ENCODE measurements at places on chromosomes 4 and X.

- no peak for DNase-seq
These were observed 9.0 kb downstream of the GK2 start for GRCh38 chr4:79399076-79399475.

DNA sequence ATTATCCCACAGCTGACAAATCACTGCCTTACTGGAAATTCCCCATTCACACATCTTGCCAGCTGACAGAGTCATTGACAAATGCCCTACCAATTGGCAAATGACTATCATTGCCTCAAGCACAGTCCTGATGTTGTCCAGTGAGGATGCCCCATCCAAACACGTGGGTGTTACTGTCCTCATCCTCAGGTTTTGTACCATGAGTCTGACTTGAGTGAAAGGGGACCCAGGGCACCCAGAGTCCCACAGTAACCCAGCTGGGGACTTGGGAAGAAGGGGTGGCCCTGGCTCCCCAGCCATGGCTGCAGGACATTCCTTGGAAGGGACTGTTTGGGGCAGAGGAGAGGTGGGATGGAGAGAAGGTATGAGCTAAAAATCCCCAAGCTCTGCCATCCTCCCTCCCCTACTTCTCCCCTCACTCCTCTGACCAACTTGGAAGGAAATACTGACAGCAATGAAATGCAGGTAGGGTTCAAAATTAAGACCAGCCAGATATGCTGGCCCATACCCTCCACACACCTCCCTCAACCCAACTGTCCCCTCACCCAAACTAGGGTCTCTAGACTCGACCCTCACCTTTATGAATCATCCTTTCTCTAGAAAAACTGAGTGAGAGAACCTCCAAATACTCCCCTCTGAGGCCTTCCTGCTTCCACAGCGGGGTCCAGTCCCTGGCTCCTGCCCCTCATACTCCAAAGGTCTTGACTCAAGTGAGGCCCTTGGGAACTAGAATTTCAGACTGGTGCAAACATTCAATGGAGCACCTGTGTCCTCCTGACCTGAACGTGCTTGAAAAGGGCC lies 5.1 kb downstream of the TIMP1 start:
- no peak for DNase-seq

DNA sequence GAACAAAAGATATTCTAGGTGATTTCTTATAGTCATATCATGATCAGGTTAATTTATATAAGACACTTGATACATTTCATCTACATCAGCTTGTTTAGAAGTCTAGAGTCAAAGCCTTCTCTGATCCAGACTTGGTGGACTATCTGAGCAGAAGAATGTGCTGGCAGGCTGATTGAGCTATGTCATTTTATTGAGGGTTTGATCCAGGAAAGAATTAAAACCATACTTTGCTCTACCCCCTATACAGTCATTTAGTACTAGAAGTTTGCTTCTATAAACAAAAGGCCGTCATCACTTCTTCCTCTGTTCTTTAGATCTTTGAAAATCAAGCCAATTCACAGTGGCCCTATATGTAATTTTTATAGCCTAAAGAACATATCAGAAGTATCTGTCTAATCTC lies 173.1 kb upstream of the PITX2 start:
- DNase-seq = no peak

DNA sequence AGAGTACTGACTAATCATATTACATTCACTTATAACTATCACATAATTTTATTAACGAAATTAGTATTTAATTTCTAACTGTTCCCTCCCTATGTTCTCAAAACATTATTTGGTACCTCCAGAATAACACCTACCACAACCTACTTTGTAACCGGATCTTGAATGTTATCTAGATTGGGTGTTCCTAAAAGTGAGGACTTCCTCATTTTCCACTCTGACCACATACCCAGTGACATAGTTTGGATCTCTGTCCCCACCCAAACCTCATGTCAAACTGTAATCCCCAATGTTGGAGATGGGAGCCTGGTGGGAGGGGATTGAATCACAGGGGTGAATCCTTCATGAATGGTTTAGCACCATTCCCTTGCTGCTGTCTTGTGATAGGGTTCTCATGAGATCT lies 21.8 kb downstream of the NR3C2 start:
- DNase-seq = no peak

DNA sequence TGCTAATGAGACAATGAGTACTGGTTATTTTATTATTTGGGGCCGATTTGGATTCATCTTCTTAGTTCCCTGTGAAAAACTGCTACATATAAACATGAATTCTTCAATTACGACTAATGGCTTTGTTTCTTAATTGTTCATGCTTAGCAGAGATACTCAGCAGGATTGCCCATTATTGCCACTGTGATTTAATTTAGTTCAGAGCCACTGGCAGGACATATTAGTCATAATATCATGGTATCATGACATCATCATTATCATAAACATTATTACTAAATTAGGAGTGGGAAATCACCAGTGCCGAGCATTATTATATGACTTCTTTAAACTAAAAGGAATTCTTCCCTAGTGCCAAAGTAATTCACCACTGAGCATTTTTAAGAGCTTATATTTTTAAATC lies 201.4 kb downstream of the SPOCK3 start:
- no peak for DNase-seq

- DNase-seq = no peak
These were observed 46.2 kb downstream of the GUCY1B1 start for GRCh38 chr4:155805016-155805415.

GRCh38 chrX:52217494-52218160 lies 32.9 kb downstream of the MAGED4 start:
- no peak for DNase-seq

DNA sequence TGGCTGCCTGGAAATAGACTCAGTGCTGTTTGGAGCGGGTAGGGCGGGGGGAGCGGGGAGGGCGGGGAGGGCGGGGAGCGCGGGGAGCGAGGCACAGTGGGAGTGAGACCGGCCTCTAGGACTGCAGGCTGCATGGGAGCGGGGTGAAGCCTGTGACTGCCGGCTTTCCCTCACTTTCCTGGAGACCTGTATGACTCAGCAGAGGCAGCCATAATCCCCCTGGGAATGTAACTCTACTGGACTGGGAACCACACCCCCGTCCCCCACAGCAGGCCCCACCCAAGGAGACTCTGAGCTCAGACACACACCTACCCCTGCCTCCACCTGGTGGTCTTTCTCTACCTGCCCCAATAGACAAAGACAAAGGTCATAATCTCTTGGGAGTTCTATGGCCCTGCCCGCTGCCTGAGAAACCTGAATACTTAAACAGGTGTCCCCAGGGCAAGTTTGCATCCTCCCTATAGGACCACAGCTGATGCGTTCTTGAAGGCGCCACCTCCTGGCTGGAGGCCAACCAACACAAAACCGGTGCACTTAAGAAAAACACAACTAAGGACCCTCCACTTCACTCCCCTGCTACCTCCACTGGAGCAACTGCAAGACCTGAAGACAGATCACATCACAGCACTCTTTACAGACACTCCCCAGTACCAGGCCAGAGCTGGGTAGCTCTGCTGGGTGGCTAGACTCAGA lies 18.0 kb downstream of the HDAC8 start:
- no peak for DNase-seq

GRCh38 chrX:56812515-56813105 lies 83.6 kb downstream of the NBDY start:
- no peak for DNase-seq

DNA sequence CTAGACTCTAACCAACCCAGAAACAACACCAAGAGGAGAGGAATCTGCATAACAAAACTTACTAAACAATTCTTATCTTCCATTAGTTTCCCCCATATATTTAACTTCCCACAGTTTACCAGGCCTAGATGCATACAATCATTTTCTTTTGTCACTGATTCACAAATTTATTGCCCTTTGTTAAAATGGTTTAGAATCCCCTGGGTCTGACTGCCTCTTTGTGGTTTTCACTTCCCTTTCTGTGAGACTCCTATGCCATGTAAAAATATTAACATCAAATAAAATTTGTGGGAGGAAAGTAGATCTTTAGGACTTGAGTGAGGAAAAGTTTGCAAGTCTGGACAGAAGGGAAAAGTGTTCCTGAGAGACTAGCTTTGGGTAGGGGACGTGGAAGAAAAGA lies 393.8 kb upstream of the CNKSR2 start:
- no peak for DNase-seq

GRCh38 chr4:76965866-76966579 lies 16.5 kb downstream of the SEPTIN11 start:
- no peak for DNase-seq

- DNase-seq = no peak
These were observed 2629.2 kb downstream of the PCDH7 start for GRCh38 chr4:33349376-33349775.

DNA sequence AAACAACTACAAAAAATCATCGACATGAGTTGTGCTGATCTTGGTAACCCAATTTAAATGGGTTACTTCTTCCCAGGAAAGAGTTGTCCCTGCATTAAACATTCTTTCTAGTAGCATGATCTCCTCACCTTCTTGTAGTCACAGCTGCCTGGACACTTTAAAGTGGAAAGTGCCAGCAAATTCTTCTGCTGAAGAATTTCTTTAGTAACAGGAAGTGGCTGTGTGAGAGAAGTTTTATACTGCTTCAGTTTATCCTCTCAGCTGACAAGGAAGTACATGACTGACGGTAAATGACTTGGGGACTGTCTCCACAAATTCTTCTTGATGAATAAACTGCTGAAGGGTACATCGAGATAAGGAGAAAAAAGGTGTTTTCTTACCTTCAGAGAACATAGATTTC lies 18.2 kb upstream of the TNIP3 start:
- DNase-seq = no peak

GRCh38 chrX:48696909-48697727 lies 584 bp downstream of the SUV39H1 start:
- DNase-seq = no peak

DNA sequence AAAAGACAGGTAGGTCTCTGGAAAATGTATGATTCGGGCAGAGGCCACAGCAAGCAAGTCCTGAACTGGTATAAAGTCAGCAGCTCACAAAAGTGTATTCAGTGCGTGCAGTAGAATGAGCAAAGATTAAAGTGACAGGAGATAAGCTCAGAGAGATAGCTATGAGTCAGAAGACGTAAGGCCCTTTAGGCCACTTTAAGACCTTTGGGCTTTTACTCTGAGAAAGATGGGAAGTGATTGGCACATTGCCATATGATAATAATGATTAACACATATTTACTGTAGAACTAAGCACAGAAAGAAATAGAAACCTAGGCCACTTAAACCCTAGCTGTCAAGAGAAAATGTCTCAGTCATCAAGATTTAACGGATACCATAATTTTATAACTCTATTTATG lies 51.7 kb downstream of the TBCK start:
- no peak for DNase-seq

GRCh38 chr4:25312496-25313200 lies at the start of gene ZCCHC4:
Gene ZCCHC4, plus strand, starts transcription at chr4:25312774. Its CDS starts 36 bp downstream, at chr4:25312810.
- peak; percentile 31 for DNase-seq

Data from cerebellar nuclear complex (tissue), 1 donor.